Cardiac septum (tissue), 1 donor: ENCODE measurements at places on chromosomes 11 and 22. TPM values are rescaled to one million over a fixed set of nuclear protein-coding genes. Genes with fewer than 3 reads are reported as not detected.

DNA sequence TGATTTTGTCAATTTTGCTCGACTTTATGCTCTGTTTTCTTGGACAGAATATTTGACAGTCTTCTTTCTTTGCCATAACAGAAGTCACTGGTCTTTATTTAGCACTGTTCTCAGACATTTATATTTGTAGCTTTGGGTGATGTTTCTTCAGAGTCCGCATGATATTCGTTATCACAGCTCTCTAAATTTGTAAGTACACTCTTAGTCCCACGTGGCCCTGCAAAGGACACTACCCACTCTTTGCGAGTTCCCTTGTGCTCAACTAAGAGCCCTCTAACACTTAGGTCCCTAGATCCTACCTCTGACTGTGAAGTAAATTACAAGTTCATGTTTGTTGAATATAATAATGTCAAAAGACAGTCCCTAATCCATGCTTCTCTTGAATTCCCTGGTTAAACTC, 651.9 kb downstream of the NTM start:
- DNase-seq, result no peak

DNA sequence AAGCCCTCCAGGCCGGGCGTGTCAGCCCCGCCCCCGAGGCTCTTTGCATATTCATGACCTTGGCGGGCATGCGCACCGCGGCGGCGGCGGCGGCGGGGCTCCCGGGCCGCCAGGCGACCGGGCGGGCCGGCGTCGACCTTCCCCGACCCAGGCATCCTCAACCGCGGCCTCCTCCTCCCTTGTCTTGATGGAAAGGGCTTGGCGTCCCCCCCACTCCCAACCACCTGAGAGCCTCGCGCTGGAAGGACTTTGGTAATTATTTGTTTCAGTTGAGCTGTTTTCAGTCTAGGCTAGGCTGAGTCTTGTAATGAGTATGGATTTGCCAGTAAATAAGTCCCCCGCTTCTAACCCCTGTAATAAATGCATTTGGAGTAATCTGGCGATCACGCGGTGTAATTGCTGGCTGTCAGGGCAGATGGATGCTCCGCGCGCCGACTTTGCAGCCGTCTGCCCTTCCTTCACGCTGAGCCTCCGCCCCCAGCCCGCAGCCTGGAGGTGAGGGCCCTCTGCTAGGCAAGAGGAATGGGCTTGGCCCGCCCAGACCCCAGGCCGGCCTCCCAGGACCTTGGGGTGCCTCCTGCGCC, 25.2 kb downstream of the FLRT1 start:
- no peak for DNase-seq

DNA sequence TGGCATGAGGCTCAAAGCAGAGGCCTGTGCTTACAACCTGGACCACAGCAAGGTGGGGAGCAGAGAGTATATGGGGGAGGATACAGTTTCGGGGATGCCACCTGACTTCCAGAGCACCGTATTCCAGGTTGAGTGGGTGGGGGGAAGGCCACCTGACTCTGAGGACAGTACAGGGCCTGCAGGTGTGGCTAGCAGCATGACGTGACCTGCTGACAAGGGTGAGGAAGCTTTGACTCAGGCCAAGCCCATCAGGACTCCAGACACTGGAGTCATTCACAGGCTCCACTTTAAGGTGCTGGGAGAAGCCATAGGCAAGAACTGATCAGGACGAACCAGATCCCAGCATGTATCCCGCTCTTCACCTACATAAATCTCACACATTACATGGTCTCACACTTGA, 34.6 kb upstream of the CRTAM start:
- DNase-seq, result no peak

The FREY1 gene
- total RNA-seq, result 0.54 TPM
